ENCODE measurements at places on chromosomes 3 and 15.

DNA sequence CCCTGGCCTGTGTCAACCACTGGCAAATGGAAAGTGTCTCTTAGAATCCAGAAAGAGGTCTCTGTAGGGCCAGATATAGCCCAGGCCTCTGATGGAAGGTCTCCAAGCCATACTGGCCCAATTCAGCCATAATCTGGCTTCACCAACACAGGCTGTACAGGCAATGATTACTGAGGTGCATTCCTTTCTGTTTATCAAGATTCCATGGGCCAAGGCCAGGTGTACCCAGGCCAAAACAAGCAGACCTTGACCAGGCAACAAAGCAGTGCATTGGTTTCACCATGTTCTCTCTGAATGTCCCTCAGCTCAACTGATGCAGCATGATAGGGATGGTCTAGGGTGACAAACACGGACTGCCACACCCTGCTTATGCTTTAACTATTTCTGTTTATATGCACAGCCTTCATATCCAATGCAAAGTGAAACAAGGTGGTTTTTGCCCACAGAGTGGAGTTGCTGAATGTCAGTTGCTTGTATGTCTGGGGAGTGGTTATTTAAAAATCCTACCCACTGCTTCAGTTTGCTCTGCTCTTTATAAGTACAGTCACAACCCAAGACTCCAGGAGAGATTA lies 25.2 kb downstream of the CCNL1 start:
- DNase-seq: no peak

- no peak for DNase-seq
These were observed 231.3 kb downstream of the LPP start for GRCh38 chr3:188385295-188385694.

DNA sequence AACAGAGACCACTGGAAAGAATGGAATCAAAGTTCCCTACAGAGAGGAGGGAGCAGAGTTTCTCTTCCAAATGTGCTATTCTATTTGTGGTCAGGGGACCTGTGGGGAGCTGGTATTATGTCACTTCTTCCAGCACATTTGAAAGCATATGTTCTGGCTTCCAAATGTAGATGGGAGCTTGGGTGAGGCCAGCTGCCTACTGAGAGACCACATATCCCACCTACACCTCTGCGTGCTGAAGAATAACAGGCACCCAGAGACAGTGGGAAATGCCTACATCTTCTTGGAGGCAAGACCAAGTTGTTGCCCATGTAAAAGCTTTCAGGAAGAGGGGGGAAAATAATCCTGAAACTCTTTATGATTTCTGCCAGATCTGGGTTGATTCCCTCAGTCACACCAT lies 286.8 kb upstream of the UMPS start:
- DNase-seq: no peak

DNA sequence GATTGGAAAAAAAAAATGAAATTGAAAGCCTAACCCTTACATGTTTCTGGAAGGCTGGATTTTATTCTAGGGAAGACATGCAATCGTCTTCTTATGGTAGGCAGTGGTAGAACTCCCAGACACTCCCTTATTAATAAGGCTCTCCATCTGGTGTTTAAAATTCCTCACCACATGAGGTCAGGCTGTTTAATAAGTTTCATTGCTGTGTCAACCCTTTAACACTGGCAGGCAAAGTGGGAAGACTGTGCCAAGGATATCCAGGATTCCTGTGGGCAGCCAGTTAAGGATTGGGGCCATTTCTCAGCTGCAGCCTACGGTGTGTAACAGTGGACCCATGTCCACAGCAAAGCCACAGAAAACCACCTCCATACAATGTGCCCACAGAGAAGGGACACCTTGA lies 225.5 kb upstream of the CHRM5 start:
- DNase-seq: no peak

- no peak for DNase-seq
These were observed 24.1 kb upstream of the MINAR1 start for GRCh38 chr15:79408041-79408440.

GRCh38 chr3:72187131-72187530 lies 402.2 kb upstream of the PROK2 start:
- DNase-seq: no peak

DNA sequence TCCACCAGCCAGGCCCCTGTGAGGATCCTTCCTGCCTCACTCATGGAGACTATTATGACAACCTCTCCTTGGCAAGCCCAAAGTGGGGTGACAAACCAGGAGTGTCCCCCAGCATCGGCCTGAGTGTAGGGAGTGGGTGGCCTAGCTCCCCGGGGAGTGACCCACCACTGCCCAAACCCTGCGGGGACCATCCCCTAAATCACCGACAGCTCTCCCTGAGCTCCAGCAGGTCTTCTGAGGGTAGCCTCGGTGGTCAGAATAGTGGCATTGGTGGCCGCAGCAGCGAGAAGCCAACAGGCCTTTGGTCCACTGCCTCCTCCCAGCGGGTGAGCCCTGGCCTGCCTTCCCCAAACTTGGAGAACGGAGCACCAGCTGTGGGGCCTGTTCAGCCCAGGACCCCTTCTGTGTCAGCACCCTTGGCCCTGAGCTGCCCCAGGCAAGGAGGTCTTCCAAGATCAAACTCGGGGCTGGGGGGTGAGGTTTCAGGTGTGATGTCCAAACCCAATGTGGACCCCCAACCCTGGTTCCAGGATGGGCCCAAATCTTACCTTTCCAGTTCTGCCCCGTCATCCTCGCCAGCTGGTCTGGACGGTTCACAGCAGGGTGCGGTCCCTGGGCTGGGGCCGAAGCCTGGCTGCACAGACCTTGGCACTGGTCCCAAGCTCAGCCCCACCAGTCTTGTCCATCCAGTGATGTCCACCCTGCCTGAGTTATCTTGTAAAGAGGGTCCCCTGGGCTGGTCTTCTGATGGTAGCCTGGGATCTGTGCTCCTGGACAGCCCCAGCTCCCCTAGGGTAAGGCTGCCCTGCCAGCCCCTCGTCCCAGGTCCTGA lies 1.0 kb downstream of the LIMD1 start:
- no peak for DNase-seq

- no peak for DNase-seq
These were observed 18.2 kb downstream of the KLHL6 start for GRCh38 chr3:183537295-183537730.

DNA sequence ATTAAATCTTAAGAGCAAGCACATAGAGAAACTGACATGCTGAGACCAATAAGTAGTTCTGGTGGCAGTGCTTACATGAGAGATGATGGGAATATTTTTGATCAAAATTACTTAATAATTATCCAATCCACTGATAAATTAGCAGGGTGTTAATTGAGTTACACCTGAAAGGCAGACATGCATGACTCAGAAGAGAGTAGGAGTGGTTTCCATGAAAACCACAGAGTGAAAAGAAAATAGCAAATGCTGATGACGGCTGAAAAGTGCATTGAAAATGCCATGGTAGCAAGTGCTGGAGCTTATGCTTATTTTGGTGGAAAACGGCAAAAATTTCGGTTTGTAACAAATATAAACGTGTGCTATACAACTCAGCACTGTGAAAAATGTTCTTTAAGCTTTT lies 267.8 kb upstream of the LRRN1 start:
- no peak for DNase-seq
